ENCODE measurements at places on chromosomes 4 and X. TPM values are rescaled to one million over a fixed set of nuclear protein-coding genes. Genes with fewer than 3 reads are reported as not detected.

Gene VSIG4
- total RNA-seq, result 66.9 TPM

Gene PDCL2
- total RNA-seq, result not detected

Gene TMA16
- 27.2 TPM for total RNA-seq

Gene GLOD5
- not detected for total RNA-seq

Gene CYP4V2
- 44.0 TPM for total RNA-seq

Gene SPON2
- total RNA-seq, result 127 TPM

Gene NR0B1
- not detected for total RNA-seq

Gene MGARP
- not detected for total RNA-seq

Gene F9
- total RNA-seq, result not detected

Gene DMRTC1B
- not detected for total RNA-seq

Gene TMEM35A
- total RNA-seq, result 2.0 TPM

Gene MAGEC2
- not detected for total RNA-seq

Gene SYNPO2
- total RNA-seq, result 116 TPM

Gene HTN1
- total RNA-seq, result not detected

Gene QDPR
- 32.4 TPM for total RNA-seq

Gene ARHGAP24
- total RNA-seq, result 15.9 TPM

Gene CXCL10
- not detected for total RNA-seq

Gene SLIT2
- total RNA-seq, result 2.2 TPM

Gene POLN
- total RNA-seq, result 0.95 TPM

Gene TEX13C
- not detected for total RNA-seq

Gene RAI2
- 4.0 TPM for total RNA-seq

Gene NHSL2
- 3.5 TPM for total RNA-seq
